Right lobe of liver (tissue), 6 donors: ENCODE measurements at places on chromosomes 12 and 14. TPM values are rescaled to one million over a fixed set of nuclear protein-coding genes. Genes with fewer than 3 reads are reported as not detected.

The EXD2 gene
- total RNA-seq, result 9.2 TPM

The VWF gene
- 10.6 TPM for total RNA-seq

The KRT71 gene
- total RNA-seq, result not detected

The TAC3 gene
- not detected for total RNA-seq

The TEAD4 gene
- total RNA-seq, result 1.9 TPM

The ZNF10 gene
- 3.1 TPM for total RNA-seq

The STXBP6 gene
- total RNA-seq, result 0.55 TPM

The ENDOU gene
- not detected for total RNA-seq

The OR11H6 gene
- not detected for total RNA-seq

The PIANP gene
- total RNA-seq, result not detected

The CLEC4A gene
- total RNA-seq, result 0.63 TPM

The KCNA1 gene
- not detected for total RNA-seq

The MARS1 gene
- 65.3 TPM for total RNA-seq

The SSTR1 gene
- total RNA-seq, result 5.4 TPM

The LBHD2 gene
- total RNA-seq, result not detected

The E2F7 gene
- total RNA-seq, result 0.23 TPM

The FOXN4 gene
- 0.06 TPM for total RNA-seq

The TAS2R20 gene
- total RNA-seq, result 0.46 TPM

The ZDHHC22 gene
- total RNA-seq, result not detected

The SLC25A47 gene
- total RNA-seq, result 74.8 TPM

The PTPN6 gene
- 18.8 TPM for total RNA-seq

The SYNDIG1L gene
- total RNA-seq, result not detected

The TAPBPL gene
- 26.2 TPM for total RNA-seq

The SLC10A1 gene
- 61.5 TPM for total RNA-seq

The NOVA1 gene
- 0.12 TPM for total RNA-seq

The PLEKHG7 gene
- 0.23 TPM for total RNA-seq

The C12orf56 gene
- not detected for total RNA-seq

The HELB gene
- total RNA-seq, result 3.5 TPM

The FLVCR2 gene
- total RNA-seq, result 18.7 TPM

The PPFIA2 gene
- total RNA-seq, result 0.46 TPM

The CCDC38 gene
- total RNA-seq, result 0.43 TPM

The ADAM21 gene
- not detected for total RNA-seq

The ACRBP gene
- 1.7 TPM for total RNA-seq

The ARID2 gene
- 8.6 TPM for total RNA-seq

The FSCB gene
- total RNA-seq, result not detected

The HOXC10 gene
- not detected for total RNA-seq

The TCL1B gene
- total RNA-seq, result not detected

The ATF1 gene
- 11.2 TPM for total RNA-seq
